CD4-positive, alpha-beta T cell (primary cell): ENCODE measurements at places on chromosomes 5 and 9.

- H3K4me3 ChIP-seq, result no peak overlapping the region
- H3K27ac ChIP-seq, result no peak overlapping the region
- H3K4me1 ChIP-seq, result no peaks in the 10 kb centered on the region
- DNase-seq, result no peak
Observed at GRCh38 chr9:114641967-114642366, 15.6 kb downstream of the TEX53 start.

DNA sequence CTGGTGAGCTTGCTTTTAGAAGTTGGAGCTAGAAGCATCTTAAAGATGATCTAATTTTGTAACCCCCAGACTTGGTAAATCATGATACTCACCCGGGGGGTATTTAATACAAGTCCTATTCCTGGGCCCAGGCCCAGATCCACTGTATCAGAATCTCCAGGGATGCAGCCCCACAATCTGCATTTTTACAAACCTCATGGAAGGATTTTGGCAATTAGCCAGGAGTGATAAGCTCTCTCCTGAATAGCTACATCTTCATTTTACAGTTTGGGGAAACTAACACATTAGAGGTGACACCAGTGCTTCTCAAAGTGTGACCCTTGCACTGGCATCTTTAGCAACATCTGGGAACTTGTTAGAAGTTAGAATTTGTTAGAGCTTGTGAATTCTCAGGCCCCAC lies 31.2 kb upstream of the OTP start:
- no peaks in the 10 kb centered on the region for H3K36me3 ChIP-seq
- H3K4me3 ChIP-seq, result no peak overlapping the region
- no peak for DNase-seq
- no peaks in the 10 kb centered on the region for H3K27me3 ChIP-seq
- H3K27ac ChIP-seq, result no peak overlapping the region
- no peaks in the 10 kb centered on the region for H3K4me1 ChIP-seq

- no peak overlapping the region for H3K4me3 ChIP-seq
- no peak for DNase-seq
- H3K27ac ChIP-seq, result no peak overlapping the region
- no peaks in the 10 kb centered on the region for H3K36me3 ChIP-seq
- no peaks in the 10 kb centered on the region for H3K4me1 ChIP-seq
Observed at GRCh38 chr9:103707181-103707580, 386.9 kb upstream of the SMC2 start.

- H3K4me3 ChIP-seq, result no peak overlapping the region
- no peaks in the 10 kb centered on the region for H3K36me3 ChIP-seq
- DNase-seq, result no peak
- peaks cover 3% of the 10 kb centered on the region for H3K27me3 ChIP-seq
Observed at GRCh38 chr5:160657068-160657507, 194.9 kb downstream of the ATP10B start.

GRCh38 chr5:177524941-177525655 lies 8.3 kb upstream of the DDX41 start:
- no peaks in the 10 kb centered on the region for H3K27me3 ChIP-seq
- DNase-seq, result no peak
- no peak overlapping the region for H3K4me3 ChIP-seq
- peaks cover 17% of the 10 kb centered on the region for H3K4me1 ChIP-seq

- no peaks in the 10 kb centered on the region for H3K36me3 ChIP-seq
- peaks cover 4% of the 10 kb centered on the region for H3K27me3 ChIP-seq
- no peaks in the 10 kb centered on the region for H3K4me1 ChIP-seq
- no peak overlapping the region for H3K27ac ChIP-seq
- no peak for DNase-seq
Observed at GRCh38 chr9:138066049-138066448, 188.5 kb downstream of the CACNA1B start.

- peak overlapping the region; percentile 6 for H3K27ac ChIP-seq
- peak overlapping the region; percentile 56 for H3K4me3 ChIP-seq
- peaks cover 55% of the 10 kb centered on the region for H3K36me3 ChIP-seq
- DNase-seq, result no peak
- peaks cover 63% of the 10 kb centered on the region for H3K4me1 ChIP-seq
Observed at GRCh38 chr5:68283766-68284165, 68.2 kb downstream of the PIK3R1 start.

DNA sequence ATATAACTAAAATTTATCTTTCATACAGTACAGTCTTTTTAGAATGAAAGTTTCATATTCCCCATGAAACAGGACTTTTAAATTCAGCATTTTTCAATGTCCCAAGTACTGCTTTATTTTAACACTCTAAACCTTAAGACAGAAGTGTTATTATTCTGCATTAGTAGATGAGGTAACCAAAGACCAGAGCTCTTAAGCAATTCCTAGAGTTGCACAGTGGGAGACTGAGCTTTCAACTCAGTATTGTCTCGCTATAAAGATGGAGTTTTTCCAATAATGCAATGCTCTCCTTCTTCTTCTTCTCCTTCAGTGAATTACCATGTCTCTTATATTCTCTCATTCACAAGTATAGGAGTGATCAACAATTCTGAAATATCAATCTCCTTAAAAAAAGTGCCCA lies 479.7 kb downstream of the CETN3 start:
- H3K4me3 ChIP-seq, result no peak overlapping the region
- H3K4me1 ChIP-seq, result no peaks in the 10 kb centered on the region
- H3K27me3 ChIP-seq, result no peaks in the 10 kb centered on the region
- no peak for DNase-seq
- H3K36me3 ChIP-seq, result no peaks in the 10 kb centered on the region
- no peak overlapping the region for H3K27ac ChIP-seq

DNA sequence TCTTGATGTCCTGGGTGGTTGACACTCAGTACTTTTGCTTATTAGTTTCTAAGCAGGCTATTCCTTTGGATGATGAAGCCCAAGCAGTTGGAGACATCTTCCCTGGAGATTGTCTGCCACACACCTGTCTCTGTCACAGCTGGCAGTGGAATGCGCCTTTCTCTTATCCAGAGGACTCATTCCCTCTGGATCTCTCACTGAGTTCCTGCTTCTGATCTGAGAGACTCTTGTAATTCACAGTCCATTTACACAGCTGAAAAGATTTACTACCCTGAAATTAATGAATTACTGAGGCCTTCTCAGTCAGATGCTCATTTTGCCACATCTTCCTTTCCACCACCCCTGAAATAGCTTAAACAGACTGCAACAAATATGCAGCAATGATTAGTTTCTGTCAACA lies 15.9 kb downstream of the TAL2 start:
- H3K4me3 ChIP-seq, result no peak overlapping the region
- H3K36me3 ChIP-seq, result no peaks in the 10 kb centered on the region
- DNase-seq, result no peak
- no peaks in the 10 kb centered on the region for H3K4me1 ChIP-seq
- no peak overlapping the region for H3K27ac ChIP-seq
- H3K27me3 ChIP-seq, result no peaks in the 10 kb centered on the region

DNA sequence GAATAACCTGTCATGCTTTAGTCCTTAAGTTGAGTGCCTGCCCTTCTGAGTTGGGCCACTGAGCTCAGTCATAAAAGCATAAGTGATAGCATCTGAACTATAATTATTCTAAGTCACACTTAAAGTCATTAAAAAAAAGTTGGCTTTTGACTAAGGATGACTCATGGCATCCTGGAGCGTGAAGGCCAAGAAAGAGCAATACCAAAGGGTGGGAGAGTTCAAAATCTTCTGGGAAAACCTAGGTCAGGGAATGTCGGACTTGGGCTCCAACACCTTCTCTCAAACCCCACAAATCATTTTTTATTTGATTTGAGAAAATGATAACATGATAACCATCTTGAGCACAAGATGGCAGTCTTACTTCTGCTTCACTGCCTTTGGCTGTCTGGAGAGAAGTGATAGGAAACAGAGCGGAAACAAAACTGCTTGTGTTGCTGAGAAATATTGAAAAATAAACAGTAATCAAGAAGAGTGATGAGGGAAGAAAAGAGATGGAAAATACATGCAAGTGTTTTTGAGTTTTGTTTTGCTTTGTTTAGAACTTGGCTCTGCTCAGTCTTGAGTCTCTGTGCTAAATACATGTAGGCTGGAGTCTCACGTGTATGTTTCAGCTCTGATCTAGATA lies 16.9 kb upstream of the NTRK2 start:
- no peak overlapping the region for H3K27ac ChIP-seq
- no peaks in the 10 kb centered on the region for H3K36me3 ChIP-seq
- no peak for DNase-seq
- no peaks in the 10 kb centered on the region for H3K4me1 ChIP-seq
- H3K27me3 ChIP-seq, result no peaks in the 10 kb centered on the region

GRCh38 chr5:149172261-149172660 lies 31.0 kb downstream of the ABLIM3 start:
- no peaks in the 10 kb centered on the region for H3K4me1 ChIP-seq
- no peak overlapping the region for H3K4me3 ChIP-seq
- no peak overlapping the region for H3K27ac ChIP-seq

GRCh38 chr9:69412741-69413150 lies 87.7 kb downstream of the ENTREP1 start:
- H3K27me3 ChIP-seq, result no peaks in the 10 kb centered on the region
- no peaks in the 10 kb centered on the region for H3K36me3 ChIP-seq
- no peaks in the 10 kb centered on the region for H3K4me1 ChIP-seq
- no peak overlapping the region for H3K4me3 ChIP-seq
- no peak for DNase-seq

GRCh38 chr5:71872311-71872864 lies 153.3 kb downstream of the CARTPT start:
- no peaks in the 10 kb centered on the region for H3K27me3 ChIP-seq
- no peaks in the 10 kb centered on the region for H3K4me1 ChIP-seq
- no peak overlapping the region for H3K27ac ChIP-seq
- H3K36me3 ChIP-seq, result no peaks in the 10 kb centered on the region
- H3K4me3 ChIP-seq, result no peak overlapping the region
- DNase-seq, result no peak
